ENCODE measurements at places on chromosomes 2 and 18.
A peak's percentile ranks its signal among the peaks of the same experiment; 100 is the strongest.

DNA sequence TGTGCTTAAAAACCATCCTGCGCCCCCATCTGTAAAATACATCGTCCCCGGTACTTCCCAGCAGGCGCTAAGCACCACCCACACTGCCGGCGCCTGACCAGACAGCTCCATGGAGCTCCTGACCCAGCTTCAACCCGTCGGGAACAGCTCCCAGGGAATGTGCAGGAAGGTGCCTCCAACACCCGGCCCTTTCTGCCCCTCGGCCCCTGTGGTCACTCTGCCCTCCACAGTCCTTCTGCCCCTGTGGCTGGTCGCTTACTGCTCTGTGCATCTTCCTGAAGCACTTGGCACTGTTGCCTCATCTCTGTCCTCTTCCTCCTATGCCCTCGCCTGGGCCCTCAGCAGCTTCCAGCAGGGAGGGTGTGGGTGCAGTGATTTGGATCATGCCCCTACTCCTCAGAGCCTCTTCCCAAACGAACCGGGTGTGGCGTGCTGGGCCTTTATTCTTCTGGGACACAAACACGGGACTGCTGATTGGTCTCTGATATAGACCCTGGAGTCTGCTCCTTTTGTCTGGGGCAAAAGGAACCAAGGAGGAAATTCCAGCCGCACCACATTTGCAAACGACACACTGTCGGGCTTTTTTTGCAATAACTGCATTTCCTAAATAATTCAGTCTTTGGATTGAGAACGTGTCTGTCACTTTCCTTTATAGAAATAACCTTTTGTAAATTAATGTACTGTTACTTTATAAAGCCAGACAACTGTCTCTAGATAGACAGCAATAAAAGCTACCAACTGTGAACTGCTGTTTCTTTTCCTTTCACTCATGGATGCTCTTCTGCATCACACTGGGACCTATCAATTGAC is 65.9 kb downstream of the ADI1 start:
- DNase-seq, result no peak

GRCh38 chr2:240453461-240454105 is 18.1 kb downstream of the GPC1 start:
- DNase-seq, result no peak

GRCh38 chr2:196276421-196276820 is 105.0 kb upstream of the STK17B start:
- DNase-seq, result no peak

DNA sequence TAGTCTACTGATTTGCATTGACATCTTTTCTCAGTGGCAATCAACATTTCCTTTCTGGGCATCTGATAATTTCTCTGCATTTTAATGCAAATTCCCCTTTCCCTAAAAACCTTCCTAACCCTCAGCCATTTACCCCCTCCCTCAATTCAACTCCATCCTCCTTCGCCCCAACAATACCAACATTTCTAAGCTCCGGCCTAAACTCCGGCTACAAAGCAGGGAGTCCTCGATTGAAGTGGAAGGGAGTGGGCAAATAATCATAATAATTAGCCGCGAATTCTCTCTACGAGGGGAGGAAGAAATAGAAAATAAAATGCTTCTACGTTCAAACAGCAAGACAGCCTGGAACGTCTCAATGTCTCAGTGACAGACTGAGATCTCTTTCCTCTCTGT is 4.6 kb downstream of the BCL11A start:
- no peak for DNase-seq

DNA sequence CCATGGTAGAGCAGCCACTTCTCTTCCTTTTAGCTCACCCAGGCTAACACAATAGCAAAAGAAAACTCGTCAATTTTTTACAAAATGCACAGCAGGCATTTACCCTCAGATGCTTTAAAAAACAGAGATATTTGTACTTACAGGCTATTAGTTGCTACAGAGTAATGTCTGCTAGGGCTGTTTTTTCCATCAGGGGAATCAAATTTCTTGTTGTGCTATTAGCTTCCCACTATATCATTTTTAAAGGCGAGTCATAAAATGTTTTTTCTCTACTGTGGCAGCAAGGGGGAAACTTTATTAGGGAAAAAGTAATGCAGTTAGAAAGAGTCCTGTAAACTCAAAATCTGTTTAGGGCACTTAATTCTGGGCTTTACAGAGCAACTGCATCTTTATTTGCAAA is 277.9 kb upstream of the THSD7B start:
- no peak for DNase-seq

GRCh38 chr18:76457475-76457874 is 37.6 kb downstream of the ZNF516 start:
- DNase-seq, result no peak

- DNase-seq, result no peak
These were observed 187.1 kb downstream of the PTPRM start for GRCh38 chr18:7754258-7754657.

GRCh38 chr2:216698895-216699294 is 3.5 kb upstream of the IGFBP5 start:
- peak; percentile 68 for DNase-seq

GRCh38 chr2:120246546-120247300 is 5.9 kb upstream of the RALB start:
- no peak for DNase-seq

DNA sequence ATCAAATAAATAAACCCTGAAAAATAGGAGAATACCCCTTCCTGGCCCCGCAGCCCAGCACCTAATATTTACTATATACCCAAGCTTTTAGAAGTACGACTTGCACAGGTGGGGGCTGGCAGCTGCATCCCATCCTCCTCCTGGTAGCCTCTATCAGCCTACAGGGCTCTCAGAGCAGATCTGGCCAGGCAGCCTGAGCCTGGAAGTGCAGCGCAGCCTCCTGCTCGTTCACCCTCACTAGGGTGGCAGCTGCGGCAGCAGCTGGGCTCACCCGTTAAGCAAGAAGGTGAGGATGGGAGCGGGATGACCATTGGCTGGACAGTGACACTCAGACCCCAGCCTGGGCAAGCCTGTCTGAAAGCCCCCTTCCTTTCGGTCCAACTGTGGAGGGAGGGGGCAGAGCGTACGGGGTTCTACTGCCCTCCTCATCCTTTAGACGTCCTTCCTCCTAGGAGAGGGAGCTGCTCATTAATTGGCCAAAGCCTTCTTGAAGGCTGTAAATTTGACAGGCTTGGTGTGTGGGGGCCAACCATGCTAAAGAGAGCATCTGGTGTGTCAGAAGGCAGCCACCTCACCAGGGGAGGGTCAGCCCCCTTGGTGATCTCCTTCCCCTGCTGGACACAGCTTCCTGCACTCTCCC is 23.3 kb downstream of the MPHOSPH10 start:
- no peak for DNase-seq

DNA sequence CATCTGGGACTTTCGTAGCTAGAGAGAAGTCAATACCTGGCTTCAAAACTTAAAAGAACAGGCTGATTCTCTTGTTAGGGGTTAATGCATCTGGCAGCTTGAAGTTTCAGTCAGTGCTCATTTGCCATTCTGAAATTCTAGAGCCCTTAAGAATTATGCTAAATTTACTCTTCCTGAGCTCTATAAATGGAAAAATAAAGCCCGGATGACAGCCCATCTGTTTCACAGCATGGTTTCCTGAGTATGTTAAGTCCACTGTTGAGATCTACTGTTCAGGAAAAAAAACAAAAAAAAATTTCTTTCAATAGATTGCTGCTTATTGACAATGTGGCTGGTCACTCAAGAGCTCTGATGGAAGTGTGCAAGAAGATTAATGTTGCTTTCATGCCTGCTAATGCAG is 101.3 kb upstream of the RPE start:
- DNase-seq, result no peak

DNA sequence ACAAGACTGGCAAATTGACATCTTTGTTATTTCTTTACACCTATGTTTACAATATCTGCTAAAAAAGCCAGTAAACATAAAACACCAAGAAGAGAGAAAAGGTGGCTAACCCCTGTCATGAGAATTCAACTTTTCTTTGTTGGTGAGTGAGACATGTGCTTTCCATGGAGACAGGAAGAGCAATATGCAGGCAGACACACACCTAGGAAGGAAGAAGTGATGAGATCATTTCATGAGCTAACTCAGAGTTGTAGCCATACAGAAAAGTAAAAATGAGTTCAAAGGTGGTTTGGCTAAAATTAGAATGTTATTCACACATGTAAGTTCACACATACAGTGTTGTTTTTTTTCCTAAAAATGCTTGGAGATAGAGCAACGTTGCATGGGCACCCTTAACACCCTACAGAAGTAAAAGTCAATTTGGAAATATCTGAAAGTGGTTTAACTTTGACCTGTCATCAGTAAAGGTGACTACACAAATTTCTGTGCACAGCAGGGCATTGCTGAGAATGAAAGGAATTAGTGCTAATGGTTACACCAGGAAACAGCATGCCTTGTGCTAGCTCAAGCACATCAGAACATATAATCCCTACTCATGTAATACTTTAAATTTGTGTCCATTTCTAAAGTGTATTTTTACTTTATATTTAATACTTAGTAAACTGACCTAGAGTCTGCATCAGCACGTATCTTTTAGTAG is 557.6 kb downstream of the CBLN2 start:
- no peak for DNase-seq

DNA sequence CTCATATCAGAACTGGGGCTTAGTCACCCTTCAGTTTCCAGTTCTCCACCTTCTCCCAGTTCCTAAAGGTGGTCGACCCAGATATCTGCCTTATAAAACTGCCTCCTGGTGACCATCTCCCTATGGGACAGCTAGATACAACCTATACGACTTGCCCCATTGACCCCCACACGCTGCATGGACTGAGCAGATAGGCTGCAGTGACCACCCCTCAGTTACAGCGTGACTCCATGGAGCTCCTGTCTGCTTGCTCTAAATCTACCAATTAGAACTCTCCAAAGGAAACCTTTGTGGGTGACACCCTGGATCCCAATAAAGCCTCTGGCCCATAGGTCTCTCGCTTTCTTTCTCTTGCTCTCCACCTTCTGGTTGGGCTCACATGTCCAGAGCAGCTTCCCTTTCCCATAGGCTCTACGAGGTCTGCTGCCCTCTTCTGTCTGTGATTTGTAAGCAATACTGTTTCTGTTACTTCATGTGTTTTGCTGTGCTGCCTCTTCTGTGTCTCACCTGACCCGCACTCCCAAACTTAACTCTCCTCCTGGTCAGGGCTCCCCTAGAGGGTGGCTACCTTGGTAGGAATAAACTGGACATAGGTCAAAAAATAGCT is 971.3 kb upstream of the FAM98A start:
- DNase-seq, result peak; percentile 35

DNA sequence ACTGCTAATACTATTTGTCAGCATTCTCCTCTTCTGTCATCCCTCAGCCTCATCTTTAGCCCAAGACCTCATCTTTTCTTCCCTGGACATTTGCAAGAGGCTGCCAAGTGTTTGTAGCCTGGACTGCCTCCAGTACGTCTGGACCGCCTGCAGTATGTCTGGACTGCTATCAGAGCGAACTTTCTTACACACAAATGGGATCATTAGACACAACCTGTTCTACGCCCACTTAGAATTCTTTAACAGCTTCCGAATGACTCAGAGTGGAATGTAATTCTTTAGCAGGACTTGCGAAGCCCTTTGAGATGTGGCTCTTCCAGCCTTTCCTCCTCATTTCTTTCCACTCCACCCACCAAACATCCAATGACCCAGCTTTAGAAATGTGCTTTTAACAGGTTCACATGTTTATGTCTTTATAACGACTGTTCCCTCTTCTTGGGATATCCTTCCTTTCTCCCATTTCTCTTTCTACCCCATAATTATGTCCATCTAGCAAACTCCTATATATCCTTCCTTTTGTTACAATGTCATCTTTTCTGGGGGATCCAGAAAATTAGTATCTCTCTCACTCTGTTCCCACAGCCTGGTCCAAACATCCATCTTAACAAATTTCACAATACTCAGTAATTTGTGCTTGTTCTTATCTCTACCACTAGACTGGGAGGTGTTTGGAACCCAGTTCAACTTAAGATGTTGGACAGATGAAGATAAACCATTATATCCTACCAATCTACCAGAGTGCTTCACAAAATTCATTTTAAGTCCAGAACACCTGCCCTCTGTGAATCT is 171.3 kb upstream of the PGAP1 start:
- peak; percentile 29 for DNase-seq

DNA sequence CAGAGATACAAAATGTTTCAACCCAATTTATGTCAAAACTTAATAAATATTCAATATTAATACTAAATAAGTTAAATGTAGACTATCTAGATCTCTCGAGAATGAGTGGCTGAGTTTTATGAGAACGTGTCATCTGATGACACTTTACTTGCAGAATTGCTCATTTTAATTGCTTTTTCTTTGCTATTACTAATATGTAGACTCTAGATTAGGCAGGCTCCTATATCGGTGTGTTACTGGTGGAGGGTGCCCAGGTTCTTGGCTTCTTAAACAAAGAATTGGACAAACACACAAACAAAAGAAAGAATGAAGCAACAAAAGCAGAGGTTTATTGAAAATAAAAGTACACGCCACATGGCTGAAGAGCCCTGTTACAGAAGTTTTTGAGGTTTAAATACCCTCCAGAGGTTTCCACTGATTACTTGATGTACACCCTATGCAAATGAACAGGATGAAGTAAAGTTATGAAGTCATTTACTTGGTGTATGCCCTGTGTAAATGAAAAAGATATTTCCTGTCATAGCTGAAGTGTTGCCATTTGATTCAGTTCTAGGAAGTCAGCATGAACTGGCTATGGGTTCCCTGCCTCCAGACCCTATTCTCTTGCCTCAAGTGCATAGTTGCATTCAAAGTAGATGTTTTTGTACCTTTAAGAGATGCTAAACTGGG is 122.9 kb upstream of the ITGA4 start:
- DNase-seq, result no peak

GRCh38 chr2:229410264-229410663 is 139.2 kb upstream of the PID1 start:
- DNase-seq, result no peak

DNA sequence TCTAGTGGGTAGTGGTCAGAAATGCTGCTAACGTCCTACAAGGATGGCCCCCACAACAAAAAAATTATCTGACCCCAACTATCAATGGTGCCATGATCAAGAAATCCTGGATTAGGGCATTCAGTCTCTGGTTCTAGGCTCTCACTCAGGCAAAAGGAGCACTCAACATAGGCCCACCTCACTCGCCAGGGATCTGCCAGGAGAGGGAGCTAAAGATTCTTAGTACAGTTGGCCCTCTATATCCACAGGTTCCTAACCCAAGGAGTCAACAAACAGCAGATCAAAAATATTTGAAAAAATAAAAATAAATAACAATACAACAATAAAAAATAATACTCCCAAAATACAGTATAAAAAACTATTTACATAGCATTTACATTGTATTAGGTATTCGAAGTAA is 10.0 kb downstream of the SLC4A5 start:
- DNase-seq, result peak; percentile 57

DNA sequence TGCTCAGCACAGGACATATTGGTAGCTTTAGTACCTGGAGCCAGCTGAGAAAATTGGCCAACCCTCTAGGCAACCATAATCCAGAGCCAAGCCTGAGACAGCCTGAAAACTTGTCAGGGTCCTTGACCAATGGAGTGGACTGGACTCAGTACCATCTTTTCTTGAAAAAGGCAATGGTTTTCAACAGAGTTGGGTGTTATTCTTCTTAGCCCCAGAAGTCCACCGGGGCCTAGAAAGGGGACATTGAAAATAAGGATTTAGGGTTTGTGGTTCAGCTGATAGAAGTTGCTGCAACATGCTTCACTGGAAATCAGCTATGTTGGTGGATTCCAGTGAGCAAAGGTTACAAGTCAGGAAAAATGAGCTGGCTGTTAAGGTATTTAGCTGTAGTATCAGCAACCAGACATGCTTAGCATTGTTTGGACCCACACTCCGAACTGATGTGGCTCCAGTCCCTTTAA is 22.1 kb upstream of the CNOT11 start:
- no peak for DNase-seq
